ENCODE measurements at places on chromosomes 1 and 21.

DNA sequence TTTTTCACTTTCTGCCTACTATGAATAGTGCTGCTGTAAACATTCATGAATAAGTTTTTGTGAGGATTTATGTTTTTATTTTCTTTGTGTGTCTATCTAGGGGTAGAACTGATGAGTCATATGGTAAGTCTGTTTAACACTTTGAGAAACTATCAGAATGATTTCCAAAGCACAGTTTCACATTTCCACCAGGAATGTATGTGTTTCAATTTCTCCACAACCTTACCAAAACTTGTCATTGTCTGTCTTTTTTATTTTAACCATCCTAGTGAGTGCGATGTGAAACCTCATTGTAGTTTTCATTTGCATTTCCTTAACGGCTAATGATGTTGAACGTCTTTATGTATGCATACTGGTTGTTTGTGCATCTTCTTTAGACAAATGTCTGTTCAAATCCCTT is 23.5 kb downstream of the RNASEL start:
- DNase-seq = no peak

DNA sequence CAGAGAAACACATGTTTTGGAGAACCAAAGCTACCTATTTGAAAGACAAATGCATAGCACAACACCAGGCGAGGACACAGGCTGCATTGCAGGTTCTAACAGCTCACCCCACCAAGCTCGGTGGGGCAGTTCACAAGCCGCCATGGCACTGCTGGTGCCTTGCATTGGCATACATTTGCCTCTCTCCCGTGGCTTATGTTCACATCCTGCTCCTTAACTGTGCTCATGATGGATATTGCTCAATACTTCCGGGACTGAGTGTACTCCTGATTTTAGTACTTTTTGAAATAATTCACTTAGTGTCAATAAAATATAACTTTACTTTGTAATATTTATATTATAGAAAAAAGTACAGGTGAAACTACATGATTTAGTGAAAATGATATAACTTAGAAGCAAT is 1187.4 kb upstream of the NCAM2 start:
- no peak for DNase-seq

- DNase-seq = no peak
These were observed 33.4 kb upstream of the USH2A start for GRCh38 chr1:216456682-216457081.

GRCh38 chr1:246748867-246749266 is 24.7 kb downstream of the SCCPDH start:
- DNase-seq = no peak

Measured in left hindlimb (tissue), 1 donor.